ENCODE measurements at places on chromosomes 6 and 20.

DNA sequence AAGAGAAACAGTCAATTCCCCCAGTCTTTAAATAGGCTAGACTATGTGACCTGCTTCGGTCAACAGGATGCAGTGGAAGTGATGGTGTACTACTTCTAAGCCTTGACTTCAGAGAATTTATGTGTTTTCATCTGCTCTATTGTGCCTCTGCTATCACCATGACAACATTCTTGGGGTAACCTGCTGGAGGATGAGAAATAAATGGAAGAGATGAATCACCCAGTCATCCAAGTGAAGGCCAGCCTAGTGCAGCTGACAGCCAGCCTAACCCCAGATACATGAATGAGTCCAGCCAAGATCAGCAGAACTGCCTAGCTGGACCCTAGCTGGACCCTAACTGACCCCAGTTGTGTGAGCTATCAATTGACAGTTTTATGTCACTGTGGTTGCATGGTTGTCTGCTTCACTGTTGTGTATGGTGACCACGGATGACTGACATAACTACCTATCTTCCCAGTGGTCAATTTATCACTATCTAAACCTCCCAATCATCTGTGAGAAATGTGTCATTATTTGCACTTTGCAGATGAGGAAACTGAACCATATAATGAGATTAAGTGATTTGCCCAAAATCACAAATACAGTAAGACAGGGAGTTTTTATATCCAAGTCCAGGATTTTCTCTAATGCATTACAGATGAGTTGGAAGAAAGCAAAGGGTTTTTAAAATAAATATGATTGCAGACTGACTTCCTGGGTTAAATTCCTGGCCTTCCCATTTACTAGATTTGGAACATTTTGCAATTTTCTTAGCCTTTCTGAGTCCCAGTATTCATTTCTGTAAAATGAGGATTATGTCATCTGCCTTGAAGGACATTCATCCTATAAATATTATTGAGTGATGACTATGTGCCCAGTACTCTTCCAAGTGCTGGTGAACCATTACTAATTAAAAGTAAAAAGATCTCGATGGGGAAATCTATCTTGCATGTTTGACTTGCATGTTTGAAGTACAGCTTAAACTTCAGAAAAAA, 136.4 kb upstream of the PLCB4 start:
- H3K4me3 ChIP-seq: no peak overlapping the region
- H3K36me3 ChIP-seq: no peaks in the 10 kb centered on the region
- no peaks in the 10 kb centered on the region for H3K4me1 ChIP-seq
- no peaks in the 10 kb centered on the region for H3K27me3 ChIP-seq
- DNase-seq: no peak

DNA sequence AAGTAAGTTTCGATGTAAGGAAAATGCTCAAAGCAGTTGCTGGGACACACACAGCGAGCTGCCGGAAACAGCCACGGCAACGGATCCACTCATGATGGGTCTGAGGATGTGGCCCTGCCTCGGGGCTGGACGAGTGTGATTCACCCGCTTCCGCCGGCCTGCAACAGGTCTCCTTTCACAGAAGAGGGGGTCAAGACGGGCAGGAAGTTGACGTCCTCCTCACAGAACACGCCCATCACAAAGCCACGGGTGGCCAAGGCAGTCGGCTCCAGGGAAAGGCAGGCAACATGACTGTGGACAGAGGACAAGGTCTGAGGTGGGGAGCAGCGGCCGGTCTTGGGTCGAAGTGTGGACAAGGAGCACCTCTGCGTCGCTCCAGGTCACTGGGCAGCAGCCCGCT, 29.9 kb upstream of the SMOC2 start:
- H3K27me3 ChIP-seq: no peaks in the 10 kb centered on the region
- H3K27ac ChIP-seq: no peak overlapping the region
- H3K4me3 ChIP-seq: no peak overlapping the region
- no peaks in the 10 kb centered on the region for H3K36me3 ChIP-seq
- DNase-seq: no peak

DNA sequence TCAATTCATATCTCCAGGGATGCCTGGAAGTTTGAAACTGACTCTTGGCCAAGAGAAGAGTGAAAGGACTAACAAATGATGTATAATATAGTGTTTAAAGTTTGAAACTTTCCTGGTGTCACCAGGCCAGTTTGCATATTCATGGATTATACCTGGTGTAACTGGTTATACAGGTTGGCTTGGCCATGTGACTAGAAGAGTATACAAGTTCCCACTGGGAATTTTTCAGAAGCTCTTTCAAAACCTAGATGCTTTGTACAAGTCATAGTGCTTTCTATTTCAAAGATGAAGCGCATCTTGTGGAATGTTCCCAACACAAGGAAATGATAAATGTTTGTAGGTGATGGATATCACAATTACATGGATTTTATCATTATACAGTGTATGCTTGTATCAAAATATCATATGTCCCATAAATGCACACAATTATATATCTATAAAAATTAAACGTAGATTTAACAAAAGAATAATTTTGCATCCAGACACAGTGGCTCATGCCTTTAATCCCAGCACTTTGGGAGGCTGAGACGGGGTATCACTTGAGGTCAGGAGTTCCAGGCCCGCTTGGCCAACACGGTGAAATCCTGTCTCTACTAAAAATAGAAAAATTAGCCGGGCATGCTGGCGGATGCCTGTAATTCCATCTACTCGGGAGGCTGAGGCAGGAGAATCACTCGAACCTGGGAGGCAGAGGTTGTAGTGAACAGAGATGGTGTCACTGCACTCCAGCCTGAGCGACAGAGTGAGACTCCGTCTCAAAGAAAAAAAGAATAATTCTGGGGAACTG, 1420.2 kb downstream of the GRIK2 start:
- no peaks in the 10 kb centered on the region for H3K36me3 ChIP-seq
- no peak overlapping the region for H3K27ac ChIP-seq
- no peak for DNase-seq

DNA sequence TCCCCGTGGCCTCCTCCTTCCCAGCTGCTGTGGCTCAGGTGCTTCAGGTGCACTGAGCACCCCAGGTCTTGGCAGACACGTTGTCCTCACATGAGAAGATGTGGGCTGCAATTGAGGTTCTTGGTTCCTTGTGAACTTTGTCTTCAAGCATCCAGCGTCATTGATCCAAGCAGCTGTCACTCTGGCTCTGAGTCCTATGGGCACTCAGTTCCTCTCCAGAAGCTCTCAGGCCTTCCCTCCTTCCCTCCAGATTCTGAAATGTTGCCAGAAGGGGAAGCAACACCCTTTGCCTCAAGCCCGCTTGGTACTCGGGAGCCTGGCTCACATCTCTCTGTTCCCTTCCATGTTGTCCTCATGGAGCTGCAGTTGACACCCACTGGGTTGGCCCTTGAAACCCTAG, 8.4 kb upstream of the MRGBP start:
- peaks cover 12% of the 10 kb centered on the region for H3K4me1 ChIP-seq
- no peaks in the 10 kb centered on the region for H3K27me3 ChIP-seq
- no peak overlapping the region for H3K4me3 ChIP-seq
- DNase-seq: no peak
- H3K27ac ChIP-seq: no peak overlapping the region

GRCh38 chr6:46935687-46936086, 13.9 kb upstream of the ADGRF5 start:
- H3K27me3 ChIP-seq: peaks cover 4% of the 10 kb centered on the region
- no peak overlapping the region for H3K4me3 ChIP-seq
- H3K4me1 ChIP-seq: no peaks in the 10 kb centered on the region

DNA sequence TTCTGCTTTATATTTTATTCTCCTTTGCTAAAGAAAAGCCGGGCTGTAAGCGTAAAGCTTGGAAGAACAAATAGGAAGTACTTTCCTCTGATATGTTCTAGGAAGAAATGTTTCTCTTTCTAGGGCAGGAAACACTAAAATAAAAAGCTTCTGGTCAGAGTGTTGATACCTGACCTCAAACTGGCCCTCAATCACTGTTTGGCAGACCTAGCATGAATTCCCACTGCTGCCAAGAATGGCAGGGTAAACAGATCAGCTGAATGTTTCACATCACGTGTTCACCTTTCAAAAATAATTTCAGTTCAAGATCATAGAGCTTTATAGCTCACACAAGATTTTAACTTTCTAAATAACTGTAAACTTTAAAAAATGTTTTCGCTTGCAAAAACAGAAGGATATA, 2.9 kb downstream of the MPC1 start:
- no peak overlapping the region for H3K4me3 ChIP-seq
- peaks cover 16% of the 10 kb centered on the region for H3K4me1 ChIP-seq
- H3K36me3 ChIP-seq: no peaks in the 10 kb centered on the region
- H3K27me3 ChIP-seq: no peaks in the 10 kb centered on the region

DNA sequence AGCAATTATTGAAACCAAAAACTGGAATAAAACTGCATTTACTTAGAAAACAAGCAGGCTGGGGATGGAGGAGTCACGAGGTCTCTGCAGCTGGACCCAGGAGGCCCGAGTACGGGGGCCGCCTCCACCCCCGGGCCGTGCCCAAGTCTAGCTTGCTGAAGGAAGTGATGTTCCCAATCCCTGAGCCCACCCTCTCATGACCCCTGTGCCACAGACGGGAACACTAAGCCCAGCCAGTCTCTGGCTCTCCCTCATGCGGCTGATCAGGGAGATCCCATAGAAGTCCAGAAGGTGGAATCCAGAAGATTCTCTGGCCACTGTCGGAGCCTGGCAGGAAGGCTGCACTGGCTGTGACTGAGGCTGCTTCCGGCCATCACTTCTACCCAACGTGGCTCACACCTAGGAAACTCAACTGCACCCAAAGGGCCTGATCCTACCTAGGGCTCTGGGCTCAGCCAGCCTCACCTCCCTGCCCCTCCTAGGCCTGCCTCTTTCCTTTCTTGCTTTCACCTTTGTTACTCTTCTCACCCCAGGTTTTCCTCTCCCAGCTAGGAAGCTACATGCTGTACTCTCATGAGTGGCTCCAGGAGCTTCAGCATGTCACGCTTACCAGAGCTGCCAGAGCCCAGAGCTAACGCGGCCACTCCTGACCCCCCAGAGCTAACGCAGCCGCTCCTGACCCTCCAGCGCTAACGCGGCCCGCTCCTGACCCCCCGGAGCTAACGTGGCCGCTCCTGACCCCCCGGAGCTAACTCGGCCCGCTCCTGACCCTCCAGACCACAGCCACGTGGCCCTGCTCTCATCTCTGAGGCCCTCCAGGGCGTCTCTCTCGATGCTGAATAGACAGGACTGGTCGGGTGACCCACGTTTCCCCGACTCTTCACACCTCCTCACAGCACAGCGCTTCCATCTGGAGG, 24.7 kb upstream of the HELZ2 start:
- H3K27ac ChIP-seq: no peak overlapping the region
- peaks cover 16% of the 10 kb centered on the region for H3K4me1 ChIP-seq
- no peaks in the 10 kb centered on the region for H3K27me3 ChIP-seq
- DNase-seq: no peak
- no peak overlapping the region for H3K4me3 ChIP-seq

GRCh38 chr20:41135187-41135887, 2.0 kb upstream of the PLCG1 start:
- H3K36me3 ChIP-seq: no peaks in the 10 kb centered on the region
- peaks cover 43% of the 10 kb centered on the region for H3K4me1 ChIP-seq
- H3K4me3 ChIP-seq: no peak overlapping the region
- DNase-seq: peak; percentile 48
- H3K27me3 ChIP-seq: no peaks in the 10 kb centered on the region

DNA sequence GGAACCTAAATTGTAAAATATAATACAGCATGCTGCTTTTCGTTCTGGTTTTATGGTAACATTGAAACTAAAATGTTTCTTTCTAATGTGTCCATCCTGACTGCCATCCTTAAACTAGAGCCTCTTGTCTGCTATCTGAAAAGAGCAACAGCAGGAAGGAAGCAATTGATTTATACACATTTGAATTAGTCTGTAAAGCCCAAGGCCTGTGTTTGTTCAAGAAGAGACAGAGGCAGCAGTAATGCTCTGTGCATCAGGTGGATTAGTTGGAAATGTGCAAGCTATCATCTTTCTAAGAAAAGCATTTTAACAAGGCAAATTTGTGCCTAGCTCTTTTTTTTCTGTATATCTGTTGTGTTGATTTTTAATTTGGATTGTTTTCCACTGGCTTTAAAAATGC, 128.6 kb downstream of the SCAF8 start:
- no peaks in the 10 kb centered on the region for H3K27me3 ChIP-seq
- no peak overlapping the region for H3K27ac ChIP-seq
- no peaks in the 10 kb centered on the region for H3K36me3 ChIP-seq
- no peak overlapping the region for H3K4me3 ChIP-seq

- no peak for DNase-seq
- no peak overlapping the region for H3K4me3 ChIP-seq
- H3K27me3 ChIP-seq: no peaks in the 10 kb centered on the region
- H3K4me1 ChIP-seq: peaks cover 85% of the 10 kb centered on the region
- H3K36me3 ChIP-seq: peaks cover 18% of the 10 kb centered on the region
Observed at GRCh38 chr6:111846492-111847409, 26.5 kb downstream of the FYN start.

GRCh38 chr20:59165396-59165795, 1.8 kb downstream of the ZNF831 start:
- no peak for DNase-seq
- H3K4me1 ChIP-seq: peaks cover 54% of the 10 kb centered on the region
- peak overlapping the region; percentile 94 for H3K27ac ChIP-seq
- H3K27me3 ChIP-seq: no peaks in the 10 kb centered on the region

DNA sequence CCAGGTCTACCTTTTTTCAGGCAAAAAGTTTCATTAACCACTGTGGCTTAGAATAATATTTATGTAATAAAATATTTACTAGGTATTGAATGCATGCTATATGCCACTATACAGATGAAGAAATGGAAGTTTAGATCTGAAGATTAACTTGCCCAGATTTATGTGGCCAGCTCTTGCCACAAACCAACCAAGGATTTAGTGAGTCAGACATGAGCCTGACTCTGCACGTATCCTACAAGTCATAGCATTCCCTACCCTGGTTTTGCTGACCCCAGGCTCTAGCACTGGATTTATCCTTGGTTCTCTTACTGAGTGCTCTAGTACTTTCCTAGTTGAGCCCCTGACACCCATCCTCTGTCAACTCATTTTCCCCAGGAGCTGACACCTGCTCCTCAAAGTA, 75.4 kb downstream of the ANKEF1 start:
- H3K36me3 ChIP-seq: no peaks in the 10 kb centered on the region
- no peak for DNase-seq
- H3K4me1 ChIP-seq: no peaks in the 10 kb centered on the region
- no peak overlapping the region for H3K4me3 ChIP-seq
- no peaks in the 10 kb centered on the region for H3K27me3 ChIP-seq

Measured in CD4-positive, alpha-beta T cell (primary cell).